ENCODE measurements at places on chromosomes 2 and 18.

GRCh38 chr2:36459725-36460137 lies 104.2 kb downstream of the CRIM1 start:
- DNase-seq: no peak

GRCh38 chr2:240231838-240232244 lies 91.4 kb upstream of the OTOS start:
- DNase-seq: no peak

DNA sequence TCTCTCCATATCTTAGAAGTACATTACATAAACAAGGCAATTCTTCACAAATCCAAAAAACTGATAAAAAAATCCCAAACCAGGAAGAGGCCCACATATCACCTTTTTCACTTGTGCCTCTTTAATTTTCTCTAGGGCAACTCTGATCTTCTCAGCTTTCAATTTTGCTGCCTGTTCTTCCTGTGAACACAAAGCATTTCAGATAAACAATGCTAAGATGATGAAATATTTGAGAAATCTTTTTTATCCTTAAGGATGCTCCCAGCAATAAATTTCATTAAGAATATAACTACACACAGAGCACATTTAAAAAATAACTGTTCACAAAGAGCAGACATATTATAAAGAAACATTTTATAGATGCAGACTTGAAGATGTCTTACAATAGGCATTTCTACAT lies 73.4 kb downstream of the RAPH1 start:
- no peak for DNase-seq

- no peak for DNase-seq
Observed at GRCh38 chr18:79413025-79413424, 17.3 kb downstream of the NFATC1 start.

DNA sequence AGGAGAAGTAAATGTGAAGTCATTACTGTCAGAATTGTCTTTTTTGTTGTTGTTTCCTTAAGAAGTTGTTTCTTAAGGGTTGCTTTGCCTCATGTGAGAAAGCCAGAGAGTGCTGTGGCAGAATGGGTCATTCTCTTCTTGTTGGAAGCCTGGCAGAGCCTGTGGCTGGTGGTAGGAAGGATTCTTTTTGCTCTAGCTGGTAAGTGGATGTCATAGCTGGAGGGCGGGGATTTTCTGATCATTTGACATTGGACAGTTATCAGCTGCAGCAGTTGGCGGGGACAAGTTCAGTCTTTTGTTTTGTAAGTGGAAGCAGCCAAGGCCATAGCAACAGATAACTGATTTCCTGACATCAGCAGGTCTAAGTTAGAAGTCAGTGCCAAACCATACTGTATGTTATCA lies 5.5 kb upstream of the RMDN2 start:
- no peak for DNase-seq

GRCh38 chr2:23703037-23703582 lies 223.8 kb downstream of the ATAD2B start:
- DNase-seq: no peak

DNA sequence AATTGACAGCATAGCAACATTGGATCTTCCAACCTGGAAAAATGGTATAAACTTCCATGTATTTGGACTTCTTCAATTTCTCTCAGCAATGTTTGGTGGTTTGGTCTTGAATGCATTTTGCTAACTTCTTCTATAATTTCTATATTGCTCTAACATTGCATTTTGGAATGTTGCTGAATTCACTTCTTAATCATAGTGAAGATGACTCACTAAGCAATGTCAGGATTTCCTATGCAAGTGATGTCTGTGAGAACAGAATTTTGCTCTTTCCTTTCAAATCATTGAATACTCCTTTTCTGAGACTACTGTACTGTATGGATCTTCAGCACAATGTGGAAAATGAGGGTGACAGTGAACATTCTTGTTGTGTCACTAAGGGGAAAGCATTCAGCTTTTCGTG lies 28.9 kb upstream of the CDH19 start:
- no peak for DNase-seq

- no peak for DNase-seq
Observed at GRCh38 chr18:61397222-61397621, 64.0 kb downstream of the CDH20 start.

DNA sequence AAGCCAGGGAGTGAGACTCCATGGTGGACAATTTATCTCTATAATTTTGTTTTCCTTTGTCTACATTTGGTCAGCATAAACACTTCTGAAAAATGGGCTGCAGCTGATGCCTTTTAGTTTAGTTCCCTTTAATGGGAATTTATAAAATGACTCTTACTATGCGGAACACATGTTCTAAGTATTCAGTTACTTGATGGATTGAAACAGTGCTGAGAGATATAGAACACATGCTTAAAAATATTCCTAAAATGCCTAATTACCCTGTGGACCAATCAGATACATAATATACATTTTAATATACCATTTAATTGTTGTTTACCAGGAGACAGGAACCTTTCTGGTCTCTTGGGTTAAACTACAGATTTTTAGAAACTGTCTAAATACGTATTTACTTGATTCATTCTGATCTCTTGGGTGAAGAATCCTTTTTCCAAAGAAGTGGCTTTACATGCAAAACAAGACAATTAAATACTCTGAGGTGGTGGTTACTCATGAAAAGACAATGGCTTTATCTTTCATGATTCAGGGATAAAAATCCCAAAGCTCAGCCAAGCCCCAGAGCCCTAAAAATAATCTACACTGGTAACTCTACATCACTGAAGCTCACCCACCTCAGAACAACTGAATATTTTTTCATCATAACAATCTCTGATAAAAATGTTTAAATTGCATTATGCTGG lies 128.1 kb upstream of the SERTAD2 start:
- no peak for DNase-seq

DNA sequence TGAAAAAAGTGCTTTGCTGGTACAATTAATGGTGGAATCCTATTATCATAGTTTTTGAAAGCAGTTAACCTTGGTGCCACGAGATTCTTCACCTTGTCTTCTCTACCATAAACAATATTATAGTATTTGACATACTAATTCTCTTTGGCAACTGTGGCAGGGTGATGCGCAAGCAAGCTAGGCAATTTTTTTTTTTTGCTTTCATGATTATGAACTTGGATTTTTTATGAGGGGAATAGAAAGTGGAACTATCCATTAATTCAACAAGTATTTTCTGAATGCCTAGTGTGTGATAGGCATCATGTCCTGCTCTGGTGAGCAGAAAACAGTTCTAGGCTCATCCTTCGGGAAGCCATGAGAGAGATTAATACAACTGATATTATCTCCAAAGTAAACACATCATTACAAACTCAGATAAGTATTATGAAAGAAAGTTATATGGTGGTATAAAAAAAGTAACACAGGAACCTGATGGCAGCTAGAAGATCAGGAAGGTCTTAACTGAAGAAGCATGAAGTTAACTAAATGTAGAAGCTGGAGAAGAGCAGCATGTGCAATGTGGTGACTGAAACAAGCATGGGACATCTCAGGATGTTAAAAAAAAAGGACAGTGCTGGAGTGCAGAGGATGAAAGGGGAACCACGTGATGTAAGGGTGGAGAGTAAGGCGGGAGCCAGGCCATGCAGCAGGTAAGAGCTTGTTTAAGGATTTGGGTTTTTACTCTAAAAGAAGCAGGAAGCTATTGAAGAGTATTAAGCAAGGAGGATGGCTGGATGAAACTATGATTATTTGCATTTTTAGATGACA lies 113.7 kb downstream of the ZEB2 start:
- no peak for DNase-seq

DNA sequence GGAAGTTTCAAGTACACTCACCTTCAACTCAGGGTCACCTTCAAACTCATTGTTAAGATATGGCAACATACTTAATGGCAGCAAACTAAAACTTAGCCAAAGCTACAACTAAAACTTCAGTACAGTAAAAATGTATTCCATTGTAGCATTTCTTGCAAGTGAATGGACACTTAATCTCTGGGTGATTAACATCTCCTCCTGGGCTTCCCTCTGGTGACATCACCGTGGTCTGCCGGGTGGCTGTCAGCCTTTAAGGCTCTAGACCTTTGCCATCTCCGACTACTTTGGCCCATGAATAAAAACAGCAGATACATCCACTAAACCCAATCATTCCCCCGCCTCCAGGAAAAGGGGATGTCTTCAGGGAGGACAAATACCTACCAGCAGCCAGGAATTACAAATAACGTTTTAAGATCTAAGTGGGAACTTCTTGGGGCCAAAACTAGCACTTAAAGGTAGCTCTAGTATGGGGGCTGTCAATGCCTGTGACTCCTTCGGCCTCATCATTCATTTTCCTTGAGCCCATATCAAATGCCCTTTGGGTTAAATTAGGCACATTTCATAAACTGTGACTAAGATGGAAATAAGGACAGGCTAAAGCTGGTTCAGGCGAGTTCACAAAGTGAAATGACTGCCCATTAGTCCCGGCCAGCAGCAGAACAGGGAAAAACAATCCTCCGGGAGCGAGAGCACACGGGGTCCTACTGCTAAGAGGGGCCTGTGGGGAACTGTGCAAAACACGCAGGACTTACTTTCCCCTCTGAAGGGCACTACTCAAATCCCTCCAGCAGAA lies 1.1 kb downstream of the TFCP2L1 start:
- no peak for DNase-seq

DNA sequence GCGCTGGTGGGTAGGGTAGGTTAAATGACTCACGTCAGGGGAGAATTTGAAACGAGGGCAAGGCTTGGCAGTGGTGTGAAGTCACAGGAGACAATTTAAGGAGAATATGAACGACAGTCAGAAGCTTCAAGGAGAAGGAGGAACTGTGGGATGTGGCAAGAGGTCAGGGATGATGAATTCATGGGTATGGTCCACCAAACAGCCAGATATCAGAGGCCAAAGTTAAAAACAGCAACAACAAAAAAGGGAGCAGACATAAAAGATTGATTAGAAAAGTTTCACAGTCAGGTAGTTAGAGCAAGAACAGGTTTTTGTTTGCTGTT lies 1.4 kb upstream of the ZNF396 start:
- DNase-seq: no peak

DNA sequence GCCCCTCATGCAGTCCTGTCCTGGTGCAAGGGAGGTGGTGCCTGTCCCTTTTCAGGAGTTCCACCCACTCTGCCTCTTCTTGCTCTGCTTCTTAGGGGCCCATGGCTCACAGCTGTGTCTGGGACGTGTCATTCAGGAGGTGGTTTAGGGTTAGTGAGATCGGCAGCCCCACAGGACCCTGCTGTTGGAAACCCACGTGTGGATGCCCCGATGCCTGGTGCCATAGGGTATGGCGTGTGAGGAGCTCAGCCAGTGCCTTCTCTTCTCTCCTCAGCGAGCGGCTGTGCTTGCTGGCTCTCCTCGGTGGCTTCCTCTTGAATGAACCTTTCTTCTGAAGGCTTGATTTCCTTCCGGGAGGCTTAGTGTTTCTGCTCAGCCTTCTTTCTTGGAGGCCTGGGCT lies 55.2 kb downstream of the LDLRAD4 start:
- DNase-seq: no peak

DNA sequence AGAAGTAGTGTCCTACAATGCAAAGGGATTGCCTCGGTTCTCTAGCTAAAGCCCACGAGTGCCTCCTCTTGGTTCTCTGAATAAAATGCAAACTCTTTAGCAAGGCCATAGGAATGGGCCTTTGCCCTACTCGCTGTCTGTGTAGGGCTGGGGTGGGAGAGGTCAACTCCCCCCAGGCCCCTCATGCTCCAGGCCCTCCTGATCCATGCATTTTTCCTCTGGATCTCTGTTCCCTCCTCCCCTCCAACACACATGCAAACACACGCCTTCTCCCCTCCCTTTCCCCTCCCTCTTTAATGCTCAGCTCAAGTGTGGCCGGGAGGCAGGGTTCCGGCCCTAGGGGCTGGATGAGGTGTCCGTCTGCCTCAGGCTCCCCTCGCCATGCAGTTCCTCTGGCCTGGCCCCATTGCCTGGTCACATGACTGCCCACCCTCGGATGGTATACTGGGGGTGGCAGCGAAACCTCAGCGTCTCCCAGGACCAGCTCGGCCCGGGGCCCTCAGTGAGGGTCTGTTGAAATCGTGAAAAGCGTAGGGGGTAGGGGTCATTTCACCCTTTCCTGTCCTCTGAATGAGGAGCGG lies 14.9 kb upstream of the KLF11 start:
- no peak for DNase-seq

Measured in stimulated activated CD8-positive, alpha-beta memory T cell treated with anti-CD3 and anti-CD28 coated beads, Interleukin-15, amount 100 ng/mL, for 24 hours (primary cell).